ENCODE measurements at places on chromosomes 6 and 20.
A peak's percentile ranks its signal among the peaks of the same experiment; 100 is the strongest.

GRCh38 chr6:71446470-71446869 lies 157.9 kb downstream of the OGFRL1 start:
- no peak for DNase-seq

DNA sequence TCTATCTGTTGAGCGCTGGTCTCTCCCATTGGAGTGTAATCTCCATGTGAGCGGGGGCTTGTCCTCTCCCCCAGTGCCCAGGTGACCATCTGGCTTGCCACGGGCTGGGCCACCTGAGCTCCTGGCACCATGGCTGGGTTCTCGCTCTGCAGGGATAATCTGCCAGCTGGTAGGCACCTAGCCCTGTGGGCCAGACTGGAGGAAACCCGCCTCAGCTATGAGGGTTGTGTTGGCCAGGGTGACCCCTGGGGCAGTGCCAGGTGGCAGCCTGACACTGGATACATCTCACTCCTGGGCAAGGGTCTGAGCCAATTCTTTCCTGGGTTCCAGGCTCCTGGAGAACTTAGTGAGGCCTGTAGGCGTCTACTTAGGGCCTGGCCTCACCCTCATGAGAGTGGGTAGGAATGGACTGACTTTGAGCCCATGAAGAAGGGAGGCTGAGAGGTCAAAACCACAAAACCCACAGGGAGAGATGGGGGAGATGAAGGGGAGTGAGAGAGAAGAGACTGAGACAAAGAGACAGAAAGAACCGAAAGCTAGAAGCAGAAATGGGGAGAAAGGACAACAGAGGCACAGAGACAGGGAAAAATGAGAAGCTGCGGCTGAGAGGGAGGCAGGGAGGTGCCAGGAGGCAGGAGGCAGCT lies 5.8 kb upstream of the SLC52A3 start:
- DNase-seq = no peak

DNA sequence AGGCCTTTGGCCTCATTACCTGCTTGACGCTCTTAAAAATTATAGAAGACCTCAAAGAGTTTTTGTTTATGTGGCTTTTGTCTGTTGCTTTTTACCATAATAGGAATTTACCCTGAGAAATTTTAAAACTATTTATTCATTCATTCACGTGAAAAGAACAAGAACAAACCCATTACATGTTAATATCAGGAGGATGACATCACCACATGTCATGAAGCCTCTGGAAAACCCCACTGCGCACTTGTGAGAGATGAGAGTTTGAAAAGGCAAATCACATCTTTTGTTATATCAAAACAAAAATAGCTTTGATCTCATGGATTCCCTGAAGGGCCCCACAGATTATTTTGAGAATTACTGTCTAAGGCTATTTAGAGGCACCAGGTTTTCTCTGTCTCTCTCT lies 61.3 kb upstream of the EYA2 start:
- no peak for DNase-seq

DNA sequence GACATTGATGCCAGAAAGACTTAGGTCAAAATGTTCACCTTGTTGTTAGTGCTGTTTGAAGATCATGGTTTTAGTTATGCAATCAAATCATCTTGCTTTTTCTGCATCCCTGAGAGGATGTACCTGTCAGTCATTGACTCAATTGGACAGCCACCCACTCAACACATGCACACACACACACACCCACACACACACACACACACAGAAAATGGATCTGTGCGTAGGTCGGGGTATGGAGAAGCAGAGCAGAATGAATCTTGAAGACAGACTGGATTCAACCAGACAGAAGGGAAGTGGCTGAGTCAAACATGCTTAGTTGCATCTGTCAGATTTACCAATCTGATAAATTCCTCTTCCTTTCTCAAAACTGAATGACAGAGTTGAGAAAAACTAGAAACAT lies 19.1 kb upstream of the ZSCAN23 start:
- DNase-seq = no peak

DNA sequence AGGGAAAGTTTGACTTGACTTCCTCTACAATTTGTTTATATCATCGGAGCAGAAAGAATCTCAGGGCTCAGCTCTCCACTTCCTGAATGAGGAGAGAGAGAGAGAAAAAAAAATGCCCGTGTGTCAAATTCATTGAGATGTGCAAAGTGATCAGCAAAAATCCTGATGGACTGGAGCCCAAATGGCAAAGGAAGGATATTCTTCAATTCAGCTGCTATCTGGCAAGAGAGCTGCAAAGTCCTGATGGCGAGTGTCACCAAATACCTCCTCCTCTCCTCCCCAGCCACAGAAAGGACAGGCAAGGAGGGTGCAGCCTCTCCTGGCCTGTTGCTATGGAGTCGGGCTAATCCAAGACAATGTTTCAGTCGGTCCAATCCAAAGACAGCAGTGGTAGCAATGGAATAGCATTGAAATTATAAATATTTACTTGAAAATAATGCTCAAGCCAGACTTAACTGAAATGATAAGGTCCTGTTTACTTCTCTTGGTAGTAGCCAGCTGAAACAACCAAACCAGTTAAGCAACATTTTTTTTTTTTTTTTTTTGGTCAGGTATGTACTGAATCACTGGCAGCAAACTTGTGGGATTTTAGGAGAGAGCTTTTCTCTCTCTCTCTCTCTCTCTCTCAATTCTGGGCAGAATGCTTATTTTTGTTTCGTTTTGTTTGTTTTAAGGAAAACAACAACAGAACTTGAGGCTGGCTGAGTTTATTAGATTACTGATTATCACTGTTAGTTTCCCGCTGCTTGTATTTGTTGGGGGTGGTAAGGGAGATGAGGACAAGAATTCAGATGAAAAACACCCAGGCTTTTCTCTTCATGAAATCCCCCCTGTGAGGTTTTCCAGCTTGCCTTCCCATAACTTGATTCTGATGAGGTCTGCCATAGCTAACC lies 204.2 kb downstream of the BCAS1 start:
- no peak for DNase-seq

GRCh38 chr6:39882531-39882899 lies 51.7 kb downstream of the MOCS1 start:
- DNase-seq = no peak

DNA sequence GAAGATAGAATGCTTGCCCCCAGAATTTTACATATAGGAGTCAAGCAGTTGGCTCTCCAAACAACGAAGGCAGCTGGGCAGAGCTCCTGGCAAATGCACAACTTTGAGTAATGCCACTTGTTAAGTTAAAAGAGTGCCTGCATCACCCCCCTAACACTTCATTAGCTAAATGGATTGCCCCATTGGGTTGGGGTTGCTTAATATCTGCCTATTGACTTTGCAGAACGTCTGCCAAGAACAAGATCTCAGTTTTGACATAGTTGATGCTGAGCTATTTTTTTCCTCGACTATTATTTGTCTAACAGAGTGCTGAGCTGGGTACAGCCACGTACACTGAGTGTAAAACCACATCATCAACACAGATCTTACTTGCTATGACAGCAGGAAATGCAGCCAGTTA lies 12.1 kb downstream of the ANKRD60 start:
- DNase-seq = no peak

- no peak for DNase-seq
These were observed 82.1 kb downstream of the ADAT2 start for GRCh38 chr6:143368426-143368825.

GRCh38 chr20:61350500-61351250 lies 98.6 kb downstream of the CDH4 start:
- no peak for DNase-seq

- DNase-seq = no peak
These were observed 385.5 kb downstream of the TENT5A start for GRCh38 chr6:81366972-81367371.

- DNase-seq = no peak
These were observed 805.7 kb downstream of the KIF16B start for GRCh38 chr20:15767586-15767985.

DNA sequence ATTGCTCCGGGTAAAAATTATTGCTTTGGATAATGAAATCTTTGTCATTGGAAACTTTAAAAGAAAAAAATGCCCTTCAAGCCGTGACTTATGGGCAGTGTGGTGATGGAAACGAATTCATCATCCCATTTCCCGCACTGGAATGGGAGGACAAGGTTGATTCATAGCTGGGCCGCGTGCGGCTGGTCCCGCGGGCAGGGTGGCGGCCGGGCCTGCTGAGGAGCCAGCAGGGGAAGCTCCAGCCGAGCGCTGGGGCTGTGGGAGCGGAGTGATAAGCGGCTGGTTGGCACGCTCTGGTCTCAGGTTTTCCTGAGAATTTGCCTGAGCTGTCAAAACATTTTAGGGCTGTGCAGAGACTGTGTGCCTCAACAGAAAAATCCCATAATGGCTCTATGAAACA lies 351.7 kb downstream of the CDC5L start:
- no peak for DNase-seq

GRCh38 chr6:10557913-10558312 lies 36.8 kb downstream of the GCNT2 start:
- peak; percentile 5 for DNase-seq

DNA sequence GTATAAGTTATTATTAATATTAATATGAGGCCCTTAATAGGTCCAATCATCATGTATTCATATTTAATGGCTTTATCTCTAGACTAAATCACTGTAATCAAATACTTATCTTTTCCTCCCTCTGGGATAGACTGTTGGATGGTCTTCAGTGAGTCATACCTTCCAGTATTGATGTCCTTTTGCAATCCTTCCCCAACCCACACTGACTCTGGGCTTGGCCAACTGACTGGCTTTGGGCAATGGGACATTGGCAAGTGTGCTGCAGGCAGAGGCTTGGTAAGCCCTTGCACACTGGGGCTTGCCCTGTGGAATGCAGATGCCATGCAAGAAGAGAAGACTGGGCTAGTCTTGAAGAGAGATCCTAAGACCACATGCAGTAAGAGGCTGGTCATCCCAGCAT lies 136.6 kb downstream of the CCDC170 start:
- DNase-seq = no peak

- DNase-seq = no peak
These were observed 1.8 kb downstream of the NKX2-2 start for GRCh38 chr20:21511850-21512633.

DNA sequence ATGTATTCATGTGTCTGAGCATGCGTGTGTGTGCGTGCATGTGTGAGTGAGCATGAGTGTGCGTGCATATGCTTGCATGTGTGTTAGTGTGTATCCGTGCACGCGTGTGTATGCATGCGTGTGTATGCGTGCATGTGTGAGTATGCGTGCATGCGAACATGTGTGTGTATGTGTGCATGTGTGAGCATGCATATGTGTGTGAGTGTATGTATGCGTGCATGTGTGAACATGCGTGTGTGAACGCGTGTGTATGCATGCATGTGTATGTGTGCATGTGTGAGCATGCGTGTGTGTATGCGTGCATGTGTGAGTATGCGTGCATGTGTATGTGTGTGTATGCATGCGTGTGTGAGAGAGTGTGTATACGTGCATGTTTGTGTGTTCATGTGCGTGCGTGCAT lies 77.9 kb downstream of the SMOC2 start:
- DNase-seq = no peak

DNA sequence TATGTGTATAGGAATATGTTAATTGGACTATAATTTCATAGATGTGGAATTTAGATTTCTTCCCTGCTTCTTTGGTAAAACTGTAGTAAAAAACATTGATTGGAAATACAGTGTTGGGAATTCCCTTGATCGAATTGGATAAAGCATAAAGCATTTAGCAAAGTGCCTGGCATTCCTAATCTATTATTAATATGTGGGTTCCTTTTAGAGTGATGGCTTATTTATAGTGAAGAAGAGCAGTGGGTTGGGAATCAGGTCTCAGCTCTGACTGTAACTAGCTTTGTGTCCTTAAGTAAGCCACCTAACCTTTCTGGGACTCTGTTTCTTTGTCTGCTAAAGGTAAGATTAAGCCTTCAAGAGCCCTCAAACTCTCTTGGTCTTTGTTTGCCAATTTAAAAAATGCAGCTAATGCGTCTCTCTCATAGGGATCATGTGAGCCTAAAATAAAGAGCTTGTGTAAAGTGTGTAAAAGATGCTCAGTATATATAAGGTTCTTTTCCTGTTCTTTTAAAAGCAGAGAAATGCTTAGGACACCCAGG lies 53.3 kb downstream of the KCNS1 start:
- no peak for DNase-seq

- DNase-seq = no peak
These were observed 299.0 kb downstream of the DOK5 start for GRCh38 chr20:54774426-54774825.

GRCh38 chr6:95292011-95292410 lies 285.3 kb upstream of the MANEA start:
- no peak for DNase-seq

GRCh38 chr20:20668639-20669038 lies 43.8 kb downstream of the RALGAPA2 start:
- DNase-seq = no peak

DNA sequence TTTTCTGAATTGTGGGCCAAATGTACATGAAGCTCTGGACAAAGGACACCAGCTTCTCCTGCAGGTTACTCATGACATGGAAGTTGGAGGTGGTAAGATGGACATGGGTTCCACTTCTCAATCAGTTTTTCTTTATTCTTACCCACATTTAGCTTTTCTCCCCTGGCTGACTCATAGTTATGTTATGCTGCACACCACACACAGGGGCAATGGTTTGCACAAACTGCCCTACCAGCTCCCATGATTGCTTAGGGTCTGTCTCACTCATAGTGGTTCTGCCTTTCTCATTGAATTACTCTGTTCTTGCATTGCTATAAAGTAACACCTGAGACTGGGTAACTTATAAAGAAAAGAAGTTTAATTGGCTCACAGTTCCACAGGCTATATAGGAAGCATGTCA lies 4.5 kb upstream of the CD109 start:
- no peak for DNase-seq

- DNase-seq = no peak
These were observed 35.0 kb upstream of the ID1 start for GRCh38 chr20:31570021-31570463.

- no peak for DNase-seq
These were observed 156.5 kb upstream of the INSM1 start for GRCh38 chr20:20211274-20211987.

DNA sequence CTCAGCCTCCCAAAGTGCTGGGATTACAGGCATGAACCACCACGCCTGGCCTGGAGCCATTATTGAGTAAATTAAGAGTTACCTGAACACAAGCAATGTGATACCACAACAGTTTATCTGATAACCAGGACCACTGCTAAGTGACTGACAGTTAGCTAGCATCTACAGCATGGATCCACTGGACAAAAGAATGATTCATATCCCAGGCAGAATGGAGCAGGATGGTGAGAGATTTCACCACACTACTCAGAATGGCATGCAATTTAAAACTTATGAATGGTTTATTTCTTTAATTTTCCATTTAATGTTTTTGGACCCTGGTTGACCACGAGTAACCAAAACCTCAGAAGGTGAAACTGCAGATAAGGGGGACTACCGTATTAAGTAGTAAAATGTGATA lies 48.6 kb downstream of the RALGAPA2 start:
- no peak for DNase-seq

GRCh38 chr6:133286765-133287164 lies 45.6 kb downstream of the EYA4 start:
- DNase-seq = no peak

DNA sequence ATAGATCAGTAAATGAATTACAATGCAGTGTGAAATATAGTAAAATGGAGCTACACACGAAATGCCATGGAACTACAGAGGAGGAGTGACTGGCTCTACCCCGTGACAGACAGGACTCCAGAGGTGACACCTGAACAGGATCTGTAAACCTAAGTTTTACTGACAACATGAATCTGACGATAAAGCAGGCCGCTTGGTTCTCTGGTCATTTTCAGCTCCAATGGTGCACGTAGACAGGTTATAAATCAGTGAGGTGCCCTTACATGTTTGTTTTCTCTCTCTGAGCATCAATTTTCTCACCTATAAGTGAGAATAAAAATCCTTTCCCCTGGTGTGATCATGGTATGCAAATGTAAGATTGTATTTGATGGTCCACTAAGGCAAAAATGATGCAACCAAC lies 301.7 kb upstream of the PLN start:
- no peak for DNase-seq

GRCh38 chr6:162069995-162070394 lies 657.6 kb downstream of the PRKN start:
- no peak for DNase-seq

Measured in cerebellar nuclear complex (tissue), 1 donor.